ENCODE measurements at places on chromosomes 2 and 18. TPM values are rescaled to one million over a fixed set of nuclear protein-coding genes. Genes with fewer than 3 reads are reported as not detected.

DNA sequence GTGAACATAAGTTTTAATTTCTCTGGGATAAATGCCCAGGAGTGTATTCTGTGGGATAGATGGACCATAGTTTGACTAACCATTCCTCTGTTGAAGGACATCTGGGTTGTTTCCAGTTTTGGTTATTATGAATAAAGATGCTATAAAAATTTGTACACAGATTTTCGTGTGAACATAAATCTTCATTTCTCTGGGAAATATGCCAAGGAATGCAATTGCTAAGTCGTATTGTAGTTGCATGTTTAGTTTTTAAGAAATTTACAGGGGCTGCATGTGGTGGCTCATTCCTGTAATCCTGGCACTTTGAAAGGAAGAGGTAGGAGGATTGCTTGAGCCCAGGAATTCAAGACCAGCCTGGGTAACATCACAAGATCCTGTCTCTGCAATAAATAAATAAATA lies 6.9 kb upstream of the SLC11A1 start:
- no peak for DNase-seq

GRCh38 chr2:47251404-47251675 lies 96.2 kb upstream of the STPG4 start:
- DNase-seq = no peak

GRCh38 chr2:166375736-166376487 lies at the start of gene SCN9A:
TSS of gene SCN9A (minus strand) at chr2:166375944. CDS start at chr2:166311756, 64,188 bp downstream.
- DNase-seq = peak; percentile 90

DNA sequence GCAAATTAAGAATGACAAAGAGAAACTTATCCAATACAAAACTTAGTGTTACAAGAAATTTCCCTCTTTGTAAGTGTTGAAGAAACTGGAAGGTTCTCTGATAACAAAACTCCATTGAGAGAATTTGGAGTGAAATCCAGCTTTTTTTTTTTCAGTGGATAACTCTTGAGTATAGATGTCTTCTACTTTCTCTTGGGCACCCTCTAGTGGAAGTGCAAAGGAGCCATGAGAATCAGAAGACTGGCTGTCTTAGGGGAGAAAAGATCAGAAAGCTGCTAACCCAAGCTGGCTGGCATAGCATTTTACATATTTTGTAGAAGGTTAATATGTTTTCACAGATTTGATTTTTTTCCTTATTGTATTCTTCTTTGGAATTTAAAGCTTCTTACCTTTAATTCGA lies 138.8 kb upstream of the SATB2 start:
- no peak for DNase-seq

- DNase-seq = no peak
Observed at GRCh38 chr18:37270038-37270665, 295.4 kb downstream of the CELF4 start.

GRCh38 chr2:101779190-101779589 lies 81.7 kb downstream of the MAP4K4 start:
- DNase-seq = no peak

- DNase-seq = no peak
Observed at GRCh38 chr2:4533806-4534205, 830.4 kb downstream of the DCDC2C start.

PASK gene
- 1.4 TPM for total RNA-seq

AKAIN1 gene
- total RNA-seq = not detected

ANKAR gene
- 6.0 TPM for total RNA-seq

SCYGR4 gene
- not detected for total RNA-seq
